ENCODE measurements at places on chromosomes 7 and 10. TPM values are rescaled to one million over a fixed set of nuclear protein-coding genes. Genes with fewer than 3 reads are reported as not detected.

DNA sequence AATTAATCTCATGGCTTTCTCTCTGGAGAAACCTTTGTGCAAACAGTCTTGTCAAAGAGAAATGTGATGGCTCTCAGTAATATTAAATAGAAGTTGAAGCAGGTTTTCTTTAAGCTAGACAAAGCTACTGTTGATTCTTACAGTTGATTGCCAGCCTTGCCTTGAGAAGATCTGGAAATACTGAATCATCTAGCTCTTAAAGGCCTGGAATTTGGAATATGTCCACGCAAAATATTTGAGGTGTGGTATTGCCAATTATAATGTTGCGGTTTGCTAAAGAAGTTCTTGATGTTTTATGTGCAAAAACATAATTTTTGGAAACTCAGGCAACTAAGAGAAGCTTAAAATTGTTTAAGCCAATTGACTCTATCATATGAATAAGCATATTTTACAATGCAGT is 371.9 kb downstream of the PHF14 start:
- no peak overlapping the region for H3K27ac ChIP-seq
- no peaks in the 10 kb centered on the region for H3K36me3 ChIP-seq
- no peak overlapping the region for H3K4me3 ChIP-seq

GRCh38 chr7:69780379-69780778 is 182.1 kb downstream of the AUTS2 start:
- no peaks in the 10 kb centered on the region for H3K27me3 ChIP-seq
- H3K4me3 ChIP-seq, result no peak overlapping the region
- no peaks in the 10 kb centered on the region for H3K36me3 ChIP-seq
- no peaks in the 10 kb centered on the region for H3K4me1 ChIP-seq
- H3K27ac ChIP-seq, result no peak overlapping the region
- peak; percentile 71 for DNase-seq

DNA sequence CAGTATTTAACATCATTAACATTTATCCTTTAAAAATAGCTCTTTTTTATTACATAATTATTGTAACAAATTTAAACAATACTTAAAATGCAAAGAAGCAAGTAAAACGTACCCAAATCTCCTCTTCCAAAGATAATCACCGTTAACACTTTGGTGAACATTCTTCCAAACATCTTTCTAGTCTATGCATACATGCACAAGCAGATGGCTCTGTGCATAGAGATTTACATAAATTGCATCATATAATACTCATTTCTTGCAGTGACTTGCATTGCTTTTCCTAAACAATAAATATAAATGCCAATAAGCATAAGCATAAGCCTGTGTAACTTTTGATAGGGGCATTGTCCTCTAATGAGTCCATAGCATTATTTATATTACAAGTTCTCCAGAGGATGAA is 89.4 kb upstream of the PALS2 start:
- no peaks in the 10 kb centered on the region for H3K27me3 ChIP-seq
- H3K4me3 ChIP-seq, result no peak overlapping the region
- H3K4me1 ChIP-seq, result no peaks in the 10 kb centered on the region
- no peak for DNase-seq
- no peaks in the 10 kb centered on the region for H3K36me3 ChIP-seq

DNA sequence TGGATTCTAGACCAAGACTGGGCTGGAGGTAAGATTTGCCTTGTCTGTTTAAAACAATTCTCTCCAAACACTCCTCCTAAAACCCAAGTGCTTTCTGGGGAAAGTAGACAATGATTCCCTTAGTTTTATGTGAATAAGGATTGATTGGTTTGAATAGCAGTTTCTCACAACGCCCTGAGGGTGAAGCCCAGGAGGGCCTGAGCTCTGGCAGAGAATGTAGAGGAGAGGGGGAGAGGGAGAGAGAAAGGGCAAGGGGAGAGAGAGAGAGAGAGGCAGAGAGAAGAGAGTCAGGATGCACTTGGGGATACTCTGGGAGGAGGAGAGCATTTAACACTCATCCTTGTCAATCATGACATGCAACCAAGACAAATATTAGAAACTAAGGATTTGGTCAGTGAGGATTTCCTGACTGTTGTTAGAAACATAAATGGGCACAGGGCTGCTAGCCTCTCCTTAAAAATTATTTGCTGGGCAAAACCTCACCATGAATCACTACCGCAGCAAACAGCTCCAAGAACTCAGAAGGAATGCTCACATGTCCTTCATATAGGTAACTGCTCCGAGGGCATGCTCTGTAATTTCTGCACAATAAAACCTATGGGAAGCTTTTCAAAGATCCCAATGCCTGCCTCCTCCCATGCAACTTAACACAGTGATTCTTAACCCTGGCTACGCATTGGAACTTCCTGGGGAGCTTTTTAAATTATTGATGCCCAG is 55.2 kb upstream of the RAPGEF5 start:
- DNase-seq, result no peak
- no peaks in the 10 kb centered on the region for H3K27me3 ChIP-seq
- H3K36me3 ChIP-seq, result no peaks in the 10 kb centered on the region
- no peaks in the 10 kb centered on the region for H3K4me1 ChIP-seq

GRCh38 chr7:121985476-121986030 is 112.6 kb downstream of the PTPRZ1 start:
- H3K27ac ChIP-seq, result no peak overlapping the region
- H3K36me3 ChIP-seq, result no peaks in the 10 kb centered on the region
- no peak for DNase-seq
- no peaks in the 10 kb centered on the region for H3K4me1 ChIP-seq
- no peaks in the 10 kb centered on the region for H3K27me3 ChIP-seq
- no peak overlapping the region for H3K4me3 ChIP-seq

- no peaks in the 10 kb centered on the region for H3K27me3 ChIP-seq
- no peaks in the 10 kb centered on the region for H3K36me3 ChIP-seq
- H3K27ac ChIP-seq, result no peak overlapping the region
These were observed 102.7 kb downstream of the CUBN start for GRCh38 chr10:17026686-17027485.

GRCh38 chr10:131431978-131432690 is 120.6 kb upstream of the TCERG1L start:
- H3K4me1 ChIP-seq, result no peaks in the 10 kb centered on the region
- H3K27ac ChIP-seq, result no peak overlapping the region
- peak; percentile 46 for DNase-seq
- H3K4me3 ChIP-seq, result no peak overlapping the region
- H3K27me3 ChIP-seq, result no peaks in the 10 kb centered on the region

- H3K4me3 ChIP-seq, result no peak overlapping the region
- no peak for DNase-seq
- H3K4me1 ChIP-seq, result no peaks in the 10 kb centered on the region
- peaks cover 4% of the 10 kb centered on the region for H3K27me3 ChIP-seq
These were observed 3.1 kb upstream of the LHPP start for GRCh38 chr10:124458473-124458872.

DNA sequence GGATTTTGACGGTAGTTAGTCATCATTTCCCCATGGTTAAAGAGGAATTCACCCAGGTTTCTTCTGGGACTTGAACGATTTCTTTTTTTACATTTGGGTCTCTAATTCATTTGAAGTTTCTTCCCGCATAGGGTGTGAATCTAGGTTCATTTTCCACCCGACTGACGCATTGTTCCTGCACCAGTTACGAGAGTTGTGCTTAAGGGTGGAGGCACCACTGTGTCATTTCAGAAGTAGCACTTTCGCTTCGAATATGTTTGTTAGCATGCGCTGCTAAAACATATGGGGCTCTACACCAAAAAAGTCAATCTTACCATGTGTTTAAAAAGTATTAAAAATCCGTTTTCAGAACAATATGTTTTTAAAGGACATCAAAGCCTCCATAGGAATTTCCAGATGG is 140.3 kb downstream of the VIPR2 start:
- no peak overlapping the region for H3K27ac ChIP-seq
- H3K4me3 ChIP-seq, result no peak overlapping the region
- DNase-seq, result no peak

- peaks cover 22% of the 10 kb centered on the region for H3K36me3 ChIP-seq
- no peaks in the 10 kb centered on the region for H3K27me3 ChIP-seq
- H3K27ac ChIP-seq, result no peak overlapping the region
- H3K4me3 ChIP-seq, result no peak overlapping the region
- H3K4me1 ChIP-seq, result no peaks in the 10 kb centered on the region
- DNase-seq, result no peak
These were observed 28.4 kb downstream of the TNRC18 start for GRCh38 chr7:5395246-5395645.

GRCh38 chr10:22766693-22767092 is 52.3 kb upstream of the PIP4K2A start:
- no peaks in the 10 kb centered on the region for H3K4me1 ChIP-seq
- no peak for DNase-seq
- H3K27ac ChIP-seq, result no peak overlapping the region
- H3K27me3 ChIP-seq, result no peaks in the 10 kb centered on the region
- H3K36me3 ChIP-seq, result no peaks in the 10 kb centered on the region

DNA sequence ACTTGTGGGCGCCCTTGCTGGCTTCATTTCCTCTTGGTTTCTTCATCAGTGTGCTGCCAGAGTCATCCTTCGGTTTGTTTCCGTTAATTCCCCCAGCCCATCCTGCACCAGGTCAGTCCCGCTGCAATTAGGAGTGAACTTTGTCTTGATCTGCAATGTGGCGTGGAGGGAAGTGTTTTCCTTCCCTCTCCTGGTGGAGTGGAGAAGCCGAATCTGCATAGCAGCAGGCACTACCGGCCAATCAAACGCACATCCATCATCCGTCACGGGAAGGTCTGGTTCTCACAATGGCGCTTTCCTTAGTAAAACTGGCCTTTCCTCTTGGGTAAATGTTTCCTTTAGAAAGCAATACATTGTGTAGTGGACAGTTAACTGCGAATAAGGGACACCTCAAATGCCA is 337.5 kb downstream of the CXCL12 start:
- H3K4me1 ChIP-seq, result no peaks in the 10 kb centered on the region
- no peak overlapping the region for H3K4me3 ChIP-seq
- DNase-seq, result peak; percentile 50
- no peaks in the 10 kb centered on the region for H3K36me3 ChIP-seq
- no peaks in the 10 kb centered on the region for H3K27me3 ChIP-seq
- no peak overlapping the region for H3K27ac ChIP-seq

- no peak overlapping the region for H3K4me3 ChIP-seq
- H3K27me3 ChIP-seq, result no peaks in the 10 kb centered on the region
These were observed 31.8 kb downstream of the MDFIC start for GRCh38 chr7:114953724-114954123.

DNA sequence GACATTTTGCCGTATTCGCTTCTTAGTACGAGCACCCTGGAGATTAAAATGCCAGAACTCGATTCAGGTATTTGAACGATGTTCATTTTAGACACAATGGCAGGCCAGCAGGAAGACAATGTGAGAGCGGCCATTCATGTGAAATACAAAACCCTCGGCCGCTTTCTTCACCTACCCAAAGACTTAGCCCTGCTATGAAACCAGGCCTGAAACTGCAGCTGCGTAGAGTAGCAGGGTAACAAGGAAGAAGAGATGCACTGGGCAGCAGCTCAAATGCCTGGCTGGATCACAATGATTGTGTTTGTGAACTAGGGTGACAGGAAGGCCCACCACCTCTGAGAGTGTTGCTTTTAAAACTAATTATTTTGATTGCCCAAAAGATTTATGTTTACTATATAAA is 234.8 kb downstream of the TRIL start:
- no peaks in the 10 kb centered on the region for H3K4me1 ChIP-seq
- no peak overlapping the region for H3K4me3 ChIP-seq
- DNase-seq, result no peak

- no peaks in the 10 kb centered on the region for H3K4me1 ChIP-seq
- H3K27me3 ChIP-seq, result no peaks in the 10 kb centered on the region
- peak; percentile 26 for DNase-seq
These were observed 122.7 kb downstream of the SFMBT2 start for GRCh38 chr10:7288060-7288690.

- no peaks in the 10 kb centered on the region for H3K27me3 ChIP-seq
- H3K4me1 ChIP-seq, result peaks cover 3% of the 10 kb centered on the region
- no peak for DNase-seq
- no peaks in the 10 kb centered on the region for H3K36me3 ChIP-seq
- peak overlapping the region; percentile 54 for H3K4me3 ChIP-seq
These were observed 13.8 kb upstream of the FKBP9 start for GRCh38 chr7:32943252-32944030.

GRCh38 chr10:119595676-119596515 is 868 bp downstream of the TIAL1 start:
- peaks cover 22% of the 10 kb centered on the region for H3K4me1 ChIP-seq
- H3K27me3 ChIP-seq, result no peaks in the 10 kb centered on the region
- peak overlapping the region; percentile 97 for H3K27ac ChIP-seq
- DNase-seq, result peak; percentile 59

GRCh38 chr7:25643286-25643685 is 415.0 kb upstream of the NPVF start:
- H3K27me3 ChIP-seq, result no peaks in the 10 kb centered on the region
- H3K4me3 ChIP-seq, result no peak overlapping the region
- H3K4me1 ChIP-seq, result no peaks in the 10 kb centered on the region
- no peak overlapping the region for H3K27ac ChIP-seq
- DNase-seq, result no peak

- H3K4me1 ChIP-seq, result no peaks in the 10 kb centered on the region
- no peaks in the 10 kb centered on the region for H3K27me3 ChIP-seq
- H3K4me3 ChIP-seq, result no peak overlapping the region
- no peak for DNase-seq
These were observed 255.2 kb downstream of the ABCA13 start for GRCh38 chr7:48426331-48426965.

Gene AHCYL2
- total RNA-seq, result 25.2 TPM

Gene PALD1
- total RNA-seq, result 14.4 TPM

Gene CALN1
- not detected for total RNA-seq

Gene SVIL
- total RNA-seq, result 94.4 TPM

Gene WIPF3
- 4.5 TPM for total RNA-seq

Gene CPXM2
- 18.1 TPM for total RNA-seq

Gene C7orf33
- total RNA-seq, result not detected

Gene CLDN4
- total RNA-seq, result 342 TPM

Gene CD36
- 10.0 TPM for total RNA-seq

Gene RAMP3
- total RNA-seq, result 82.6 TPM

Gene ABCA13
- total RNA-seq, result 6.0 TPM
